ENCODE measurements at places on chromosomes 3 and 15.

DNA sequence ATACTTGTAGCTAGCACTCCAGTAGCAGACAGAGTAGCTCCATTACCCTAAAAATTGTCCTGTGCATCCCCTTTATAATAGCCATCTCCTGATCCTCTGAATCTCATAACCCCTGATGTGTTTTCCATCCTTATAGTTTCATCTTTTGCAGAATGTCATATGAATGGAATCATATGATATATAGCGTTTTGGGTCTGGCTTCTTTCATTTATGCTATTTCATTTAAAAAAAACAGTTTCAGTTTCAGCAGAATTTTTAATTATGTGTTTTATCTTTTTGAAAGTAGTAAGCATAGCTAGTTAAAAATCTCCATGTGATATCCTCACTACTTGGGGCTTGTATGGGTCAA, 132.7 kb downstream of the KLF13 start:
- no peak for DNase-seq

- DNase-seq = no peak
These were observed 247.3 kb upstream of the SUCLG2 start for GRCh38 chr3:67901681-67902080.

DNA sequence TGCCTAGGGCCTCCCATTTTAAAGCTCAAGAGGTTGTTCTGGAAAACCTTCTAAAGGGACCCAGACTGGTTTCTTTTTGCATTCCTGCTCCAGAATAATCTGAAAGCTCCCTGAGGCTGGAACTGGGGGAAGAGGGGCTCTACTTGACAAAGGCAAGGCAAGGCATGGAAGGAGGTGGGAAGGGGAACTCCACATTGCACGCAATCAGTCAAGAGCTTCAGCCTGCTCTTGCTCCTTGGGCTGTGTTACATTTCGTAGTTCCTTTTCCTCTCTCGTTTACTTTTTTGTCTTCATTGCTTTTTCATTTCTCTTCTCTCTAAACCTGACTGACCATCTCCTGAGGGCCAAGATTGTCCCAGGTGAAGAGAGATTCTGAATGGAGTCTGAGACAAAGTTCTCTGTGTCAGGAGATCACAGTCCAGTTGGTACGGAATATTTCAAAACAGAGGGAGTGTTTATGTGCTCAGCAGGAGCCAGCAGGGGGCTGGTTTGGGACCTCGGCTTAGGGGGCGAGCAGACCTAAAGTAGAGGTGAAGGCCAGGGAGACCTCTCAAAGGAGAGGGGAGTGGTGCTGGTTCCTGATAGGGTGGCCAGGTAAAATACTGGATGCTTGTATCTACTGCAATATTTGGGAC, 6.0 kb upstream of the KCTD6 start:
- no peak for DNase-seq

- no peak for DNase-seq
These were observed 311.3 kb downstream of the UACA start for GRCh38 chr15:70451821-70452653.

DNA sequence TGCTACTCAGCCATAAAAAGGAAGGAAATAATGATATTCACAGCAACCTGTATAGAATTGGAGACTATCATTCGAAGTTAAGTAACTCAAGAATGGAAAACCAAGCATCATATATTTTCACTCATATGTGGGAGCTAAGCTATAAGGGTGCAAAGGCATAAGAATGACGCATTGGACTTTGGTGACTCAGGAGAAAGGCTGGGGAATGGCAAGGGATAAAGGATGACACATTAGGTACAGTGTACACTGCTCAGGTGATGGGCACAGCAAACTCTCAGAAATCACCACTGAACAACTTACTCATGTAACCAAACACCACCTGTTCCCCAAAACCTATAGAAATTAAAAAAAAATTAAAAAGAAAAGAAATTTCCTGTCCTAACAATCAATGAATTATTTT, 42.7 kb downstream of the ALCAM start:
- no peak for DNase-seq
